ENCODE measurements at places on chromosomes 12 and 14.

- DNase-seq: no peak
Observed at GRCh38 chr12:30965613-30965985, 39.1 kb downstream of the TSPAN11 start.

DNA sequence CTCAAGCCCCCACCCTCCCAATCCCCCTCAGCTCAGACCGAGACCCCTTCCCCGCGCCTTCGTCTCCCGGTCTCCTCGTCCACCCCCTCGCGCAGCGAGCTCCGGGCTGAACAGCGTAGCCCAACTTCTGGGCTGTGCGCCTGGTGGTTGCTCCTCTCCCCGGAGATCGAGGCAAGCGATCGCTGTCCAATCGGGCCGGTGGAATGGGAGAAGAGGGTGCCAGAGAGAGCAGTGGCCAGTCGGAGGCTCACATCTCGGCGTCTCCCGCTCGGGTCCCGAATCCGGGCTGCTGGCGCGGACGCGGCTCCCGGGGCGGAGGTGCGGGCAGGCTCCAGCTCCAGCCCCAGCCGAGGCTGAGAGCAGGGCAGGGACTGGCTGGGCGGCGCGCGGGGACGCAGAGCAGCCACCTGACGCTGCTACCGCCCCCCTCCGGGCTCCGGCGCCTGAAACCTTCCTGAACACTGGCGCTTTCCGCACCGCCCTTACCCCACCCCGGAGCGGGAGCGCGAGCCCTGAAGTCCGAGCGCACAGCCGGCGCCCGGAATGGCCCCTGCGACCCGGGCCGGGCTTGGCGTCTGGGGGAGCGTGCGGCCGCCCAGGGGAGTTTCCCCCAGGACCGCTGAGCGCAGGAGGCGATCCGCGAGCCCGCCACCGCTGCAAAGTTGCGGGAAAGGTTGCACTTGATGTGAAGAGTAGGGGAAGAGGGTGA, 508 bp upstream of the KCNH5 start:
- DNase-seq: no peak

DNA sequence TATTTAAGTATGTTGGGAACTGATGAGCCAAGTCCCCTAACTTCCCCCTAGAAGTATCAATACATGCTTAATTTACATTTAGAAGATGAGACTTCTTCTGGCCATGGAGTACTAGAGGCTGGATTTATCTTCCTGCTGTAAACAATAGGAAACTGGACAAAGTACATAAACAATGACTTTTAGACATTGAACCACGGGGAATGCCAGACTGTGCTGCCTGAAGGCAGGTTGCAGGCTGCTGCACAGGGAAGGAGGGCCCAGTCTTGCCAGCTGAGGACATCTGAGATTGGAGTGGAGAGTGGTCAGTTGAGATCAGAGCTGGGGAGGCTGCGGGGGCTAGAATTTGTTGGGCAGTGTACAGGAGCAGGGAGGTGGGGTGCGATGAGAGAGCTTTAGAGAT, 24.5 kb upstream of the ISM2 start:
- no peak for DNase-seq

DNA sequence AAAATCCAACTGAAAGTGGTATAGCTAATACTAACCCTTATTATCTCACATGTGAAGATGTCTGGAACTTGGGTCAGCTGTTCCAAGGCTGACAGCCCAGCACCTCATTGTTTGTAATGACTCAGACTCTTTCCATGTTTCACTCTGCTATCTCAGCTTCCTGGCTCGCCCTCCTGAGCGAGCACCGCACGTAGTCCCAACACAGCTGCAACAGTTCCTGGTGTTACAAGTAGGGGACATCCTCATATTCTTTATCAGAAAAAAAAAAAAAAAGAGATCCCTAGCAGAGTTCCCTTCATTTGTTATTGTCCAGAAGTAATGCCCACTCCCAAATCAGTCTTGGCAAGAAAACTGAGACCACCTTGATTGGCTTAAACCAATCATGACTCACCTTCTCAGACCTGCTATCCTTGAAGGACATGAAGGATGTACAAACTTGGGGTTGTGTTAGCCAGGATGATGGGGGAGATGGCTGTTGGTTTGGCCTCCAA, 92.5 kb downstream of the ADCK1 start:
- DNase-seq: no peak

GRCh38 chr14:44960146-44960545, 1.6 kb downstream of the KLHL28 start:
- DNase-seq: no peak
